ENCODE measurements at places on chromosomes 16 and 17.

- peak; percentile 46 for DNase-seq
These were observed 20.5 kb upstream of the MTMR4 start for GRCh38 chr17:58534901-58535421.

- DNase-seq = no peak
These were observed 445 bp downstream of the CIAO2B start for GRCh38 chr16:66933776-66934137.

GRCh38 chr17:3848229-3848835, 2.3 kb upstream of the NCBP3 start:
- no peak for DNase-seq

DNA sequence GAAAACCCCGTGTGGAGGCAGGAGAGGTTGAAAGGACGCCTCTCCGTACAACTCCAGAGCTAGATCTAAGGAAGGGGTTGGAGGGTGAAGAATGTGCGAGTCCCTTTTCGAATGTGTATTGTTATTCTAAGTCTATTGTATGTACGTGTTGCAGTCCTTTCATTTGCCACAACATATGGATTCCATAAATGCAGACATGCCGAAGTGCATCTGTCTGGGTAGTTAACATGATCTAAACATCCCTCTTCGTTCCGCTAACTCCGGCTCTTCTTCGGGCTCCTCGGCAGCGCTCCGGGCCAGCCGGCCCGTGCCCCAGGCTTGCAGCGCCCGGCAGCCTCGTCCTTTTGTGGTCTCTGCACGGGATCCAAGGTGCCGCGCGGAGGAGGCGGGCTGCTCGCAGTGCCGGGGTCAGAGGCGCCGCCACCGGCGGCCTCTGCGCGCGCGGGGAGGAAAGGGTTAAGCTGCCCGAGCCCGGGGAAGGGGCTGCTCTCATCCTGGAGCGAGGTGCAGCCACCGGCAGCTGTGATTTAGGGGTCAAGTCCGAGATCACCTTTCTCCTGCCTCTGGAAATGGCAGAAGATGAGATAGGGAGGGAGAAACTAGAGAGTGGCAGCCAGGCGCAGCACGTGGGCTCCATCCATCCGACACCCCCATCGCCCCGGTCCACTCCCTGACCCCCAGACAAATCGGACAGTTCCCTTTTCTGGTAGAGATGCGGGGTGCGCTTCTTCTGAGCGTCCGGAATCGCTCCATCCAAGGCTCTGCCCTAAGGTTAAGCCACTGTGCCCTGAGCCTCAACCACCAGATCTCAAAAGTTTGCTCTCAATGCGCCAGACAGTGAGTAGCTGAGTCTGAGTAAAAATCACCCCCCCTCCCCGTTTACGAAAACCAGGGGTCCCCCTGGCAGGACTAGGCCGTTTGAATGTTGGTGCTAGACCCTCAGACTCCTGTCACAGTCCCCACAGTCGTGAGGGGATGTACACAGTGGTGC, 15.1 kb upstream of the ZFHX3 start:
- no peak for DNase-seq

DNA sequence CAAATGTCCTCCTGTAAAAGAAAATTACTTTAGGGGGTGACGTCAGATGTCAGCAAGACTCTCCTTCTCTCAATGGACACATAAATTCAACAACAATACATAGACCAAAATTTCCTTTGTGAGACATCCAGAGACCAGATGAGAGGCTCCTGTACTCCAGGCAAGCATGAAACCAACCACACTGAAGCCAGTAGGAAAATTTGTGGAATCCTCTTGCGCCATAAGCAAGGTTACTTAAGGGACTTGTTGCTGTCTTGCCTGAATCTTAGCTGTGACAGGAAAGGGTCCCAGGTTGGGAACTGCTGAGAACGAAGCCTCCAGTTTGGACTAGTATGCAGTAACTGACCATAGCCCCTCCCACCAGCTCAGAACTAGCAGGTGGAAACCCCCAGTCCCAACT, 56.0 kb downstream of the CEP112 start:
- no peak for DNase-seq

DNA sequence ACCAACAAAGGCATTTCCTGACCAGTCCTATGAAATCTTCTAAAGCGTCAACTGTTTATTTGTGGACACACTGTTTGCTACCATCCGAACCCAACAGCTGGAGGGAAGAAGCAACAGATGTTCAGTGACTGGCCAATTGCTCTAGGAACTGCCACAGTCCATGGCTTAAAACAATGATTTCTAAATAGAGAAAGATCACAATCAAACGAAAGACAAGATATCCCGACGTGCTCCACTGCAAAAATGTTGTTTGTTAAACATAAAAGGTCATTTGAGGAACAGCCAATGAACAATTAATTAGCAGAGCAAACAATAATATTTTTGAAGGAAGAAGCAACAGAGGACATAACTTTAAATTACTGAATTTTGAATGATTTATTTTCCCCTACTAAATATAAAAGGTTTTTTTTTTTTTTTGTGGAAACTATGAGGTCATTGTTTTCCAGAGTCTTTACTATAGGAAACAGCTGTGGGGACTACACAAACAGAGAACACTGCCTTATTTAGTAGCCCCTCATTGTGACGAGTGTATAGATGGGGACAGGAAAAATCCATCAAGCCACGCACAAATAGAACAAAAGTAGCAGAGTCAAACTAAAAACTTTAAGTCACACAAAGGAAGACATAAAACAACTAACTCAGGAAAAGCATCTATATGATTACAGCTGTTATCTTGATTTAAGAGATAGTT, 17.2 kb downstream of the USP31 start:
- DNase-seq = no peak

GRCh38 chr17:79053251-79053925, 21.2 kb upstream of the ENGASE start:
- DNase-seq = no peak

DNA sequence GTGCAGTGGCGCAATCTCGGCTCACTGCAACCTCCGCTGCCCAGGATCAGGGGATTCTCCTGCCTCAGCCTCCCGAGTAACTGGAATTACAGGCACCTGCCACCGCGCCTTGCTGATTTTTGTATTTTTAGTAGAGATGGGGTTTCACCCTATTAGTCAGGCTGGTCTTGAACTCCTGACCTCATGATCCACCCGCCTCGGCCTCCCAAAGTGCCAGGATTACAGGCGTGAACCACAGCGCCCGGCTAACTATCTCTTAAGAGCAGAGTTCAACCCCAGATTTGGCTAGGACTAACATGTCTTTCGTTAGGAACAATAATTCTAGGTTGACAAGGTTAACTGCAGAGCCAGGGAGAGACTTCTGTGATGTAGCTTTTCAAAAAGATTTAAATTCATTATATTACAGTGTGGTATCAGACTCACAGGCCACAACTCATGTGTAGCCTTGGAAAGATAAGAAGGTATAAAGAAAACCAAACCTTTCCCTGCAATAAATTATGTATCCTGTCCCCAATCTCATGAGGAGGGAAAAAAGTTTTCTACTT, 4.3 kb downstream of the CHTF8 start:
- no peak for DNase-seq

- DNase-seq = no peak
These were observed 105.1 kb downstream of the CHD9 start for GRCh38 chr16:53159781-53160436.

GRCh38 chr17:50550661-50551432, 3.9 kb downstream of the SPATA20 start:
- DNase-seq = no peak
